Gastroesophageal sphincter (tissue), 4 donors: ENCODE measurements at places on chromosomes 16 and 17.

GRCh38 chr16:10745841-10746240, 2.2 kb downstream of the NUBP1 start:
- no peak for ATAC-seq
- H3K27me3 ChIP-seq = no peaks in the 10 kb centered on the region
- peaks cover 11% of the 10 kb centered on the region for H3K4me1 ChIP-seq
- H3K36me3 ChIP-seq = no peaks in the 10 kb centered on the region

DNA sequence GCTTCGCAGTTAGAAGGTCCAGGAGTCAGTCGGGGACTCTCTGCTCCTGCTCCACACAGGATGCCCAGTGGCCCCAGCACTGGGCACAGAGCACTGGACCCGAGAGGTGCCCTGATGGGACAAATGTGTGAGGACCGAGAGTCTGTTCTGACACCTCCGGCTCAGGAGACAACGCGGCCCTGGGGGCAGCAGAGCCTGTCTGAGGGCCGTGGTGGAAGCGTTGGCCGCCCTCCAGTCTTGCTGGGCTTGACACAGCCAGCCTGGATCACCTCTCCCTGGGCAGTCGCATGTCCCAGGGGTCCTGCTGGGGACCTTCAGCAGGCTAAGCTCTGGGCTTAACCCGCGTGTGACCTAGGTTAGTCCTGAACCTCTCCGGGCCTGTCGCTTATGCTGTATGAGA, 23.1 kb downstream of the LGALS9 start:
- no peak overlapping the region for H3K4me3 ChIP-seq
- no peaks in the 10 kb centered on the region for H3K36me3 ChIP-seq
- H3K4me1 ChIP-seq = no peaks in the 10 kb centered on the region
- peaks cover 21% of the 10 kb centered on the region for H3K27me3 ChIP-seq

GRCh38 chr17:10549096-10549842, at the start of gene MYH2:
Gene MYH2, minus strand, starts transcription at chr17:10549658. Its CDS starts 1,738 bp downstream, at chr17:10547920.
- peaks cover 6% of the 10 kb centered on the region for H3K27me3 ChIP-seq
- no peak within 1 kb of the TSS for H3K27ac ChIP-seq
- H3K4me3 ChIP-seq = no peak within 1 kb of the TSS
- H3K4me1 ChIP-seq = no peaks in the 10 kb centered on the region
- no peaks in the 10 kb centered on the region for H3K36me3 ChIP-seq
- ATAC-seq = no peak

- no peak overlapping the region for H3K4me3 ChIP-seq
- no peaks in the 10 kb centered on the region for H3K4me1 ChIP-seq
- ATAC-seq = no peak
- no peaks in the 10 kb centered on the region for H3K27me3 ChIP-seq
Measured at GRCh38 chr16:14372471-14372870, 257.6 kb downstream of the PARN start.

- H3K4me3 ChIP-seq = no peak overlapping the region
- H3K4me1 ChIP-seq = no peaks in the 10 kb centered on the region
- H3K27ac ChIP-seq = no peak overlapping the region
- ATAC-seq = no peak
- H3K27me3 ChIP-seq = no peaks in the 10 kb centered on the region
Measured at GRCh38 chr16:85735225-85735635, 15.7 kb downstream of the C16orf74 start.

GRCh38 chr17:66002063-66002585, 189.8 kb downstream of the CEP112 start:
- H3K27ac ChIP-seq = no peak overlapping the region
- ATAC-seq = no peak
- H3K4me3 ChIP-seq = no peak overlapping the region
- H3K4me1 ChIP-seq = peaks cover 6% of the 10 kb centered on the region

GRCh38 chr17:36816907-36817288, 120.4 kb upstream of the LHX1 start:
- no peak overlapping the region for H3K4me3 ChIP-seq
- no peaks in the 10 kb centered on the region for H3K4me1 ChIP-seq
- H3K27me3 ChIP-seq = peaks cover 100% of the 10 kb centered on the region

GRCh38 chr17:67902511-67903231, 77.4 kb downstream of the BPTF start:
- no peaks in the 10 kb centered on the region for H3K4me1 ChIP-seq
- no peak for ATAC-seq
- no peaks in the 10 kb centered on the region for H3K27me3 ChIP-seq

DNA sequence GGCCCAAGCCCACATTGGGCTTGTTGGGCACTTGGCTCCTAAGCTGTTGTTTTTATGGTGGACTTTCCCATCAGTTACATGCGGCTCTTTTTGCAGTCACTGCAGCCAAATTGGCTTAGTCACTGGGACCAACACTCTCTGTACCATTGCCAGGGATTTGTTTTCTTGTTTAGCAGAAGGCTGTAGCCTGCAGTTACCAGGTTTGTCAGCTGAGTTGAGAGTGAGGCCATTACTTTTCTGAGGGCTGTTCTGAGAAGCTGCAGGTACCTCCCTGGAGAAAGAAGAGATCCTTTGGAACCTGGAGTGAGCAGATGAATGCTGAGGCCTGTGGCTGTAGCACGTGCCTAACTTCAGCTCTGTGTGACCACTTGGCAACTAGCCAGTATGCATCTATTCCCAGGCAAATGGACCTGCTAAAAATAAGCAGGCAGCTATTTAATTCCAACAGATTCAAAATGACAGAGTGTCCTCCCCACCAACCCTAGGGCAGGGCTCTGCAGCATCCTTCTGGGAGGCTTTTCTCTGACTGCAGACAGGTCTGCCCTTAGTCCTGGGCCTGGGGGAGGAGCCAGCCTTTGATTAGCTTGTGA, 12.9 kb downstream of the AKAP1 start:
- H3K27me3 ChIP-seq = no peaks in the 10 kb centered on the region
- peak; percentile 55 for ATAC-seq
